ENCODE measurements at places on chromosomes 12 and 14.

GRCh38 chr12:5247144-5247543, 184.8 kb upstream of the NTF3 start:
- no peak for DNase-seq

- no peak for DNase-seq
Observed at GRCh38 chr12:132617135-132617701, 1.4 kb upstream of the P2RX2 start.

- DNase-seq, result no peak
Observed at GRCh38 chr14:68784226-68784910, 8.5 kb downstream of the ZFP36L1 start.

GRCh38 chr14:77106666-77107065, 8.6 kb downstream of the CIPC start:
- DNase-seq, result no peak

- DNase-seq, result no peak
Observed at GRCh38 chr12:90216815-90217214, 508.2 kb upstream of the ATP2B1 start.

GRCh38 chr14:61474015-61474414, 152.6 kb downstream of the PRKCH start:
- DNase-seq, result no peak

GRCh38 chr12:51661199-51661598, 70.2 kb downstream of the SCN8A start:
- no peak for DNase-seq

DNA sequence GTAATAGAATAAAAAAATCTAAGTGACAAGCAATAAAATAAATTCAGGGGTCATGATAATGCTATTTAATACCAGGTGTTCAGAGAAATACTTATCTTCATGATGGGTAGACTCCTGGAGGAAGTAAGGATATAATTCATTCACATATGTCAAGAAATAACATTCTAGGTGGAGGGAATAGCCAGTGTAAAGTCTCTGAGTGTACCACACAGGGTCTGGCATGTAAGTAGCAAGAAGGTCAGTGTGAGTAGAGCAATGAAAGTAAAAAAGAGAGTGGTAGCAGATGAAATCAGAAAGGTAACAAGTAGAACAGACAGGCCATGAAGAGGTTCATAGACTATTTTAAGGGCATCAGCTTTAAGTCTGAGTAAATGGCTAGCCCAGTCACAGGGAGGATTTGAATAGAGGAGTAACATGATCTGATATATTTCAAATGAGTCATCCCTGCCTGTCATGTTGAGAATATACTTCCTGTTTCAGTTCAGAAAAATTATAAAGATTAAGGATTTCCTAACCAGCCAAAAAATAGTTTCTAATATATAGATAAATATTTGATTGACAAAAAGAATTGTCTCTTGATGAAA, 519.9 kb downstream of the C12orf50 start:
- no peak for DNase-seq

GRCh38 chr12:128267651-128268378, 845 bp downstream of the TMEM132C start:
- DNase-seq, result no peak

DNA sequence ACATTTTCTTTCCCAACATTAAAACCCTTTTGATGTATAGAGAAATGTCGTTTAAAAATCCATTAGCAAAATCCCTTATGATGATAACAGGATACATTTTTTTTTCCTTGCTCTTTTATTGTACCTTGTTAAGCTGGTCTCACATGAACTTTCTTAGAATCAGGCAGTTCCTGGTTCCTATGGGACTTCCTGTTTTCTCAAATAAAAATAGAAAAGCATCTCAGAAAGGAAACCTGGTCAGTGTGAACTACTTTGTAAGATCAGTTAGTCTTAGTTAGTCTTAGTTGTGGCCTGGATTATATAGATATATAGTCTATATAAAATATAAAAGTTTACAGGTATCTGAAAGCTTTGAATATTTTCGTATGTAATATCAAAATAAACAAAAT, 40.3 kb downstream of the LEMD3 start:
- DNase-seq, result peak; percentile 58

GRCh38 chr12:43730283-43730682, 28.3 kb downstream of the PUS7L start:
- DNase-seq, result no peak
